ENCODE measurements at places on chromosomes 3 and 15.
A peak's percentile ranks its signal among the peaks of the same experiment; 100 is the strongest.

DNA sequence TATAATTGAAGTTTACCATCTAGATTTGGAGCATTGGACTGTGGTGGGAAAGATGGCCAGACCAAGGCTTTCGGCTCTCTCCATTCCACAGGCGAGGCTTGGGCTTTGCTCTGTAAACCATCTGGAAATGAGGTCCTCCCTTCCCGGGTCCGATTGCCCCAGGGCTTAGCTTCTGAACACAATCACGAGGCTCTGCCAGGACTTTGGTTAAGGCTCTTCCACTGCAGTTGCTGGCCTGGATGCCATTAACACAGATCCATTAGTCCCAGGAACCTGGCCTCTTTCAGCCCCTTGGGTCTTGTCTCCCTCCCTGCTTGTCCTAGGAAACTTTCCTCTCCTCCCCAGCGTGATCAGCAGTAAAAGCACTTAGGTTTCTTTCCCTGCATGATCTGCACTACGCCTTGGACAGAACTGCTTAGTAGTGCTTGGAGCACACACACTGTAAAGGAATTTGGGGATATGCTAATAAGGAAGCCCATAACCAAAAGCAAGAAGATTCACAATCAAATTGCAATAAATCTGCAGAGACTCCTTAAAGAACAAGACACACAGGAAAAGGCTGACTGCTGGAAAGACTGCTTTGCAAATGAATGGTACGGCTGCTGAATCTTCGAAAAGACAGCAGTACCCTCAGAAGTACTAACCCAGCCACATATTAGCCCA lies 154.3 kb downstream of the ECT2 start:
- no peak for DNase-seq

GRCh38 chr15:101293122-101293521 lies 1.9 kb downstream of the SNRPA1 start:
- peak; percentile 11 for DNase-seq

DNA sequence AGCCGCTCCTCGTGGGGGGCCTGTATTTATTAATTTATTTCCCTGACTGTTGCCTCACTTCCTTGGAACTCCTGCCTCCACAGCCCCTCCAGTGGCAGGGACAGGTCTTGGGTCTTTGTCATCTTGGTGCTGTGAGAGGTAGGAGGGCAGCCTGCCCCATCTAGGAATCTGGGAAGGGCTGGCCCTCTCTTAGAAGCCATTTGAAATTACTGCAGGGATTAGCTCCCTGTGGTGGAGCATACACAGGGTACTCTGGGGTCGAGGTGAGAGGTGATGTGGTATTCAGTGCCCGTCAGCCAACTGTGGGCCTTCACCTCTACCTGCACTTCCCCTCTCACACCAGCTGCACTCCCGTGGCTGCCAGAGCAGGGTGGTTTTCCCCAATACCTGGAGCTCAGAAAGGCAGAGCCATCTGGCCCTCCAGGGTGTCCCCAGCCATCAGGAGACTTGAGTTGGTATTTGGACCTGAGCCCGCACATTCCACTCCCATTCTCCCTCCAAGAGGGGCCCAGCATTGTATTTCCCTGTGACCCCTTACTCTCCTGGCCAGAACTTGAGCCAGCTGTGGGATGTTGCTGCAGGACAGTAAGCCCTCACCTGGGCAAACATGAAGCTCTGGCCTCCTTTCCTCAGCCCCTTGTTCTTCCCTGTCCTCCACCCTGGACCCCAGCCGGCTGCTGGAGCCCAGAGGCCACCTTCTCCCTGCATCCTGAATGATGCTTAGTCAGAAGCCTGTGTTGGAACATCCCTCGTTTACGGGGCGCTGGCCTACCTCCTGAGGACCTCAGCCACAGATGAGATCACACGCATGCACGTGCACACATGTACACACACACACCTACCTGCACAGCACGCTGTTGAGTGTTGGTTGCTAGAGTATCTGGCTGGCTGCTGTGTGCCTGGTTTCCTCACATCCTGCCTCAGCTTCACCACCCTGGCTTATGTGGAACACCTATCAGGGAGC lies 2.0 kb upstream of the JMJD7 start:
- no peak for DNase-seq

DNA sequence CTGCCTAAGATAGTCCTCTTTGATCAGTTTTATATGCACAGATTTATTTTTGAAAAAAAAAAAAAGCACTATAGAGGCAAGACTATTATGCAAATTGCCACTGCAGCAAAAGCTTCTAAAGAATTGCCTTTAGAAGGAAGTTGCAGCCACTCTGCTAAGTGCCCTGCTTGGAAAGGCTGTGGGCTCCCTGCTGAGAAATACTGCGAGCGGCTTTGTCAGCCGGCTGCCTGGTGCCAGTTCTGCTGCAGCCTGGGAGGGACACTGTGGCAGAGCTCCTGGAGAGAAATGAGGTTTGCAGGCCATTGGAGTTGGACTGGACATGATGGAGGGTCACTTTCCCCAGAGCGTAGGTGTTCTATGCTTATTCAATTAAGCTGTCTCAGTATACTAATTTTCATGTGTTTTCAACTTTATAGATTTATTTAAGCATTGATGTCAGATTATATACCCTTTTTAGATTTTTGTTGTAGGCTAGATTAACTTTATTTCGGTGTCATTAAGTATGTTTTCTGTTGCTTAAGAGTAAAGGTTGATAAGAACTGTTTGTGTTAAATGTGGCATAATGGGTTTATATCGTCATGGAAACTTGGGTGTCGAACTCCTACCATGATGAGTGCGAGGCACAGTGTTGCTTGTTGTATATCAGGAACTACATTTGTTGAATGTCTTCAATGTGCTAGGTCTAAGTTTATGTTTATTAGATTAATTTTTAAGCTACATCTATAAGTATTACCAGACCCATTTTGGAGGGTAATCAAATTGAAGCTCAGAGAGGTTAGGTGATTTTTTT lies 6.6 kb downstream of the MAP2K5 start:
- DNase-seq = peak; percentile 50

GRCh38 chr3:148828136-148828690 lies 602 bp downstream of the CPB1 start:
- DNase-seq = no peak

- peak; percentile 28 for DNase-seq
Measured at GRCh38 chr15:80852676-80853075, 73.5 kb downstream of the CEMIP start.

DNA sequence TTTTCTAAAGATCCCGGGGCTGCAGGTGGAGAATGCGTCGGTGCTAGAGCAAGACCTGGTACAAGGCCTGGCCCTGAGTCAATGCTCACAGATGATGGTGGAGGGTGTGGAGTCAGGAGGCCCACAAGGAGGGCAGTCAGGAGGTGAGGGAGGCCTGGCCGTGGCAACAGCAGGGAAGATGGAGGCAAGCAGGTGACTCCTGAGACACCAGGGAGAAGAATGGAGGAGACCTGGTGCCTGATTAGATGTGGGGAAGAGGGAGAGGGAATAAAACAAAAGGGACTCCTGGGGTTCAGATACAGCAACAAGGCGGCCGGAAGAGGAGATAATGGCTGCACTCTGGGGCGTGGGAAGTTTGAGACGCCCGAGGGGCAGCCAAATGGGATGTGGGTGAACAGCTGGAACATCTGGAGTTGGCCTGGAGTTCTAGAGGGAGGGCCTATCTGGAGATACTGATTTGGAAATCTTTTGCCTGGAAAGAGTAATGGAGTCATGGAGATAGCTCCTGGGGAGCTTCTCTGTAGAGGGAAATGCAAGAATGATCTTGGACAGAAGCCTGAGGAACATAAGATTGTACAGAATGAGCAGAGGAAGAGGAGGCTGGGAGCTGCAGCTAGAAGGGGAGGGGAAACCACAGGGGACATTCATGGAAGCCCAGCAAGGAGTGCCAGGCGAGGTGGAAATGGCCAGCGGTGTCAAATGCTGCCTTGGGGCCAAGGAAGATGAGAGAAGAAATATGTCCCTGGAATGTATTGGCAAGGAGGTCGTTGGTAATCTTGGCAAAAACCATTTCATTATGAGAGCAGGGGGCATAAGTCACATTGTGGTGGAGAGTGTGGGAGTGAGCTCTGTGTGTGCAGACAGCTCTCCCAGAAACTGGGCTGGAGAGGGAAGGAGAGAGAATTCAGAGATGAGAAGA lies 67.5 kb upstream of the CORO2B start:
- DNase-seq = no peak

DNA sequence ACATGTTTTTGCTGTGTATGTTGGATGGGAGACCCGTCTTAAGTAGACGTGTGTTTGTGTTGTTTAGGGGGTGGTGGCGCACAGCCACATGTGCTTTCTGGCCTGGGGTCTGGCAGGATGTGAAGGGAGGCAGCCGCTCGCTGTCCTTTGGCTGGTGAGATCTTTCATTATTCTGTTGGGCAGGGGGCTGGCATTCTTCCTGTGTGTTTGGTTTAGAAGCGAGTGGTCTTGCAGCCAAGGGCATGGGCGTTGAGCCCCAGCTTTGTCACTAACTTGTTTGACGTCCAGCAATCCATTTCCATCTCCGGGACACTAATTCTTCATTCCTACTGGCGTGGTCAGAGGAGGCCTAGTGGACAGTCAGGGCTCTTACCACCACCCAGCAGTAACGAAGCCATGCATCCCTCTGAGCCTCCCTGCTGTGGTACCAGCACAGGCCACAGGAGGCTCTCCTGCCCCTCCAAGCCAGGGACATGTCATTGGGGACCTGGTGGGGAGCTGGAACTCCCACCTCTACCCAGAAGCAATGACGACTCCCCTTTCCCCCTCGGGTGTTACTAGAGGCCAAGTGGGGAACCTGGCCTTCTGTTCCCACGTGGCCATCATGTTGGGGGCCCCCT lies 10.7 kb downstream of the THSD4 start:
- no peak for DNase-seq

- no peak for DNase-seq
Measured at GRCh38 chr15:41581110-41581509, 22.1 kb downstream of the TYRO3 start.

DNA sequence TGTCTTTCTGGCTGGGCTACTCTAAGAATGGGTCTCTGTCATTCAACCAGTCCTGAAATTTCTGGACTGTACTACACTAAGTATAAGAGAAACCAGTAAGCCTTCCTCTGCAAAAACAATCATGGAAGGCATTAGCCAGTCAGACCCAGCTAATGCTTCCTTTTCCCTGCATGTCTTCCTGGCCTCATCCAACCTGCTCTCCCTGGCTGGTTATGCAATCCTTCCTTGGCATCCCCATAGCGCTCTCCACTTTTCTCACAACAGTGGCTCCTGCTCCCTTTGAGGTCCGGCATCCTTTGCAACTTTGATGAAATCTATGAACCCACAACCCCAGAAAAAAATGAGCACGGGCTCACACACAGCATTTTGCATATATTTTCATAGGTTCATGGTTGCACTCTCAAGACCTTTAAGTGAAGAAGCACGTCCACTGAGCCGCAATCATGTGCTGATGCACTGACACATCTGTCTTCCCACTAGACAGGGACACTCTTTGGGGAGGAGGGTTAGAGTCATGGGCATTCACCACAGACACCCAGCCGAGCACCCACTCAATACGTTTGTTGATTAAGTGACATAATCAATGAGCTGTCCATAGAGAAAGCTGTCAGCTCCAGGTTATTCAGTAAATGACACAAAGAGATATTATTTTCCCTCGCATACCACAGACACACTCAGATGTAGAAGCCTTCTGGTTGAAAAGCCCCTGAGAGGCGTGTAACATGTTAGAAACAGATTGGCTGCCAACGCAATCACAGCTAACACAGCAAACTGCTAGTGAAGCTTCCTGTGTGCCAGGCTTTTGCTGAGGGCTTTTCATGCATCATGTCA lies 66.7 kb downstream of the PLD1 start:
- DNase-seq = no peak

- no peak for DNase-seq
Measured at GRCh38 chr3:47152578-47152977, 11.3 kb downstream of the SETD2 start.

DNA sequence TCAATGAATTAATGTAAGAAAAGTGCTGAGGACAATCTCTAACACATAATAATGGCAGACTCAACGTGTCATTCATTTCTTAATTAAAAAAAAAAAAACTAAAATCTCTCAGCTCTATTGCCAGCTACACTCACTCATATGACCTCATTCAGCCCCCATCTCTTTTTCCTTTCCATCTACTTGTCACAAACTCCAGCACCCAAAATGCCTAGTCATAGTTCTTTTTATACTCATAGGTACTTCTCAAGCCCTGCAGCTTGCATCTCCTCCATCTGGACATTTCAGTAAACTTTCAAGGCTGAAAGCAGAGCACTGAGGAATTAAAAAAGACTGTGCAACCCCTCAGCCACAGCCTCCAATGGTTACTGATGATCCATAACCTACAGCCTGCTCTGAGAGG lies 109.8 kb downstream of the PLCH1 start:
- DNase-seq = no peak

DNA sequence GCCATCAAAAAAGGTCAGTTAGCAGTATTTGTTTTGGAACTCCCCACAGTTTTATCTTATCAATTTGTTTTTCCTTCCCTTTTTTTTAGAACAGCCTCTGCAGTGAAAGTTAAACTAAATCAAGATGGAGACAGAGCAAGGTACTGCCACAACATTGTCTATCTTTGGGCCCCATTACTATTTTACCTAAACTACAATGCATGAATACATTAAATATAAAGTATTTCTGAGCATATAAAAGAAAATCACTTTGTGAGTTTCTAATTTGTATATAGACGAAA lies 139.5 kb downstream of the MEIS2 start:
- DNase-seq = no peak

DNA sequence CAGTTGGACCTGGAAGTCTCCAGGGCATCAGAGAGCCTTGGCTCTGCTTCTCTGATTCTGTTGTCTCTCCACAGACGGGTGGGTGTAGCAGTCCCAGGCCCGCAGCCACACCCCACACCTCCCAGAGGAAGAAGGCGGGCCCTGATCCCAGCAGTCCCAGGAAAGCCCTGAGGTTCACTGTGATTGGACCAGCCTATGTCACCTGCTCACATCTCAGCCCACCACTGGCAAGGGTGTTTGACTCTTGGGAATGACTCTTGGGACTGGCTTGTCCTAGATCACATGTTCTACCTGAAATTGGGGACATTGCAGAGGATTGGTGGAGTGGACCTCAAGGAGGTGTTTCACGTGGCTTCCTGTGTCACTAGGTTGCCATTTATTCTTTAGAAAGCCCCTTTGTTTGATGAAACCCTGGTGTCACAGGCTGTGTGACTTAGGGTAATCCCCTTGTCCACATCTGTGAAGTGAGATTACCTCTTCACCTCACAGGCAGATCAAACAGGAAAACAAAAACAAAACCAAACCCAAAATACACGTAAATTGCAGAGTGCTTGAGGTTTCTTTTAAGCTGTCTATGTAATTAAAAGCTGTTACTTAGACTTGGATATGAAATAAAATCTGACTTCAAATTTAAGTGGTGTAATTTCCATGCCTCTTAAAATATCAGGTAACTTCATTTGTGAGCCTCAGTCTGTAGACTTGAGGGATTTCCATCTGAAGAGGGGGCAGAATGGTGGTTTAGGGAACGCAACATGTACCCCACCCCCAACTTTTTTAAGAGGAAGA lies 26.7 kb downstream of the FLNB start:
- DNase-seq = no peak

GRCh38 chr15:47787875-47788274 lies 70.6 kb downstream of the SEMA6D start:
- DNase-seq = no peak

DNA sequence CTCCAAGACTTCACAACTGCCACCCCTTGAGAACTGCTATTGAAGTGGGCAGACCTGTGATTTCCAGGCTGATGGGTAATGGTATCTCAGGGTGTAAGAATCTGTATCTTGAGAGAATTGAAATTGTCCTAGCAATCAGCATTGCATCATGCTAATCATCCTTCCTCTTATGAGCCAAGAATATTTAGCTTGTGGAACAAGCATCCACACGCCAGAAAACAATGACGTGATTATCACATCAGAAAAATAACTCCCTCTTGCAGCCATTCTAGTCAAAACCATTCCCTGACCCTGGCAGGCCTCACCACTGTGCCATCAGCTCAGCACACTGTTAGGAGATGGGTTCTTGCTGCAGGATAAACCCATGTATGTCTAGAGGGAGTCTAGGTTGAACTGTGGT lies 6.7 kb downstream of the BCL2L10 start:
- no peak for DNase-seq

All from DMS79 treated with DMSO at 0.1 percent for 48 hours (cell line).